ENCODE measurements at places on chromosomes 1 and 21.

- DNase-seq, result no peak
Measured at GRCh38 chr1:161706482-161707347, at the start of gene FCRLA. TSS of gene FCRLA (plus strand) at chr1:161707229. CDS start at chr1:161707265, 36 bp downstream.

DNA sequence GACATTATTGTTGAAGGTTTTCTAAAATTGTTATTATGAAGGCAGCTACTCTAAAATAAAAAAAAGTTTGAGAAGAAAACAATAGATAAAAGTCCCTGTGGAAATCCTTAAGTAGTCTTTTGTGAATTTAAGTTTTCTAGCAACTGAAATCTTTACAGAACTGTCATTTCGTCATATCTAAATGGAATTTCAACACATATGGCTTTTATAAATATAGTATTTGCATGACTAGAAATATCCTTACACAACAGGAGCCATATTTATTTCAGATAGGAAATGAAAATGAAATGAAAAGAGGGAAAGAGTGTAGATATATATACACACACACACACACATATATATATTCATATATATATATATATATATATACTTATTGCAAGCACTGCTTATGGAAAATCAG, 204.7 kb upstream of the RGS18 start:
- DNase-seq, result no peak

DNA sequence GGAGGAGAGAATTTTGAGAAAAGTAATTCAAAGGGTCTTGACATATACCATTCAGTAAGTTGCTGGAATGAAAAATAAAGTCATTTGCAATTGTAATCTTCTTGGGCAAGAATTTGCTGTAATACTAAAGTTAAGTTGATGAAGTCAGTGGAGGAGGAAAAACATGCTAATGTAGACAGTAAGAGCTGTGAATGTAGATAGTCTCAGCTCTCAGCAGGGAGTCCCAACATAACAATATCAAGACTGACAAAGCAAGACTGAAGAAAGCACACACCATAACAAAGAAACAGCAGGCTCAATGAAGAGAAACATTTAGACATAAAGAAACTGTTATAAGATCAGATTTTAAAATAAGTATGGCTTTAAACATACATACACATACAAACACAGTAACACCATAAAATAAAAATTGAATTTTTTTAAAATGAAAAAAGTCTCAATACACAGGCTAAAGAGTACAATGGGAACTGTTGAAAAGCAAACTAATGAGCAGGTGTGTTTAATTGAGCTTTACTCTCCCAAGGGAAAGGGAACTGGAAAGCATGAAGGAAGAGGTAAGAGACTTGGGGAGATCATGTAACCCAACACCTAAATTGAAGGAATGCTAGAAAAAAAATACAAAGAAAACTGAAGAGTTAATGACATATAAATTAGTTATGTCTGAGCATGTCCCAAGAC, 336.3 kb upstream of the NCAM2 start:
- no peak for DNase-seq

GRCh38 chr1:32309960-32310359, 18.1 kb downstream of the HDAC1 start:
- no peak for DNase-seq

- no peak for DNase-seq
Measured at GRCh38 chr1:248786156-248786555, 30.6 kb upstream of the LYPD8 start.

DNA sequence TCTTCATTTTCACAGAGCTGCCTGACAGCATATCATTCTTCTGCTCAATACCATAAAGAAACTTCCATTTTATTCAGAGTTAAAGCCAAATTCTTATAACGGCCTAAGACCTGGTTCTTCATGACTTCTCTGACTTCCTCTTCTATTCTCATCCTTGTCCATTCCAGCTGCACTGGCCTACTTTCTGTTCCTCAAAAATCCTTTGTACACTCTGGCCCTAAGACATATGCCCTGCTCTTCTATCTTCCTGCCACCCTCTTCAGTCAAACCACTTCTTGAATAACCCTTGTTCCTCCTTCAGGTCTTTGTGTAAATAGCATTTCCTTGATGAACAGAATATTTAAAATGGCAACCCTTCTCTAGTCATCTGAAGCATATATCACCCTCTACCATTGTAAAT, 1338.7 kb upstream of the ADGRL2 start:
- no peak for DNase-seq

DNA sequence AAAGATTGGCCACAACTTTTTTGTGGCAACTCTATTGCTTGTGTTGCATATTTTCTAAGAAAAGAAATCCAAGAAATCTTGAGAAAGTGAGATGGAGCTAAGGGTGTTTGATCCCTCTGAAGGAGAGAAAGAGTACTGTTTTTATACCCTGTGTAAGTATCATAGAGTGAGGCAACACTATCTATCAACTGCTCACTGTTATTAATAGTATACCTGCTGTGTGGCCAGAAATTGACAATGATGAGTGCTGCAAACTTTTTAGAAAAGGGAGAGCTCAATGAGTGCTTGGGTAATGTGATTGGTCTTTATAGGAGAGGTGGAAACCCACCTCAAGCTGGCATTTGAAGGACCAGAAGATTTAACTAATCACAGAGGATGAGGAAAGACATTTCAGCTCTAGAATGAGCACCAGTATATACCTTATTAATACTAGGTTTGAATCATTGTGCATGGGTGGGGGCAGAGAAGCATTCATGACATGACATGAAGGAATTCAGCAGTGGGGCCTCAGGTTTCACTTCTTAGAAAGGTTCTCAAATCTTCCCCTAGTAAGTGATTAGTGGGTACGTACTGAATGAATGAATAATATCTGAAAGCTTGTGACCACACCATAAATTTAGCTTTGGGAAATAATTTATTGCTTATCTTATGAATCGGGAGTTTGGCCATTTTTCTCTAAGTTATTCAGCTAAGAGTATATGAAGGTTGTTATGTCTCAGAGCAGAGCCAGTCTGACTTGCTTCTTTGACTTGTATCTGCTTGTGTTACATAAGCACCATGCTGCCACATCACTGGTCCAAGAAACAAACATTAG, 169.2 kb upstream of the SGIP1 start:
- DNase-seq, result no peak

DNA sequence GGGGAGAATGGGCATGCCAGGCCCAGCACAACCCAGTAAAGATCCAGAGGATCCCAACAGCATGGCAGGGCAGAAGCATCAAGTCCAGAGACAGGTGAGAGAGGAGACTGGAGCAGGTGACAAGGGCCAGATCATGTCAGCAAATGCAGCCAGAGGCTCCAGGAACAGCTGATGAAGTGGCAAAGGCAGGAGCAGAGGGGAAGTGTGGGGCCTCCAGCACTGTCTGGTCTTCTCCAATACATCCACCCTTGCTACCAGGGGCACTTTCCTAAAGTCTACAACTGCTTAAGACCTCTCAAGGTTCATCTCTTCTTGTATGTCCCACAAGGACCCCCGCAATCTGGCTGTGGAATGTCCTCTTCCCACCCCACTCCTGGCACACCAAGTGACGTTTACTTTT, 17.4 kb downstream of the FAM163A start:
- DNase-seq, result no peak

GRCh38 chr1:226308166-226308722, 720 bp downstream of the LIN9 start:
- peak; percentile 5 for DNase-seq

GRCh38 chr1:37746806-37747205, 18.1 kb downstream of the EPHA10 start:
- DNase-seq, result no peak

- no peak for DNase-seq
Measured at GRCh38 chr1:84583648-84584047, 9.4 kb upstream of the CTBS start.

DNA sequence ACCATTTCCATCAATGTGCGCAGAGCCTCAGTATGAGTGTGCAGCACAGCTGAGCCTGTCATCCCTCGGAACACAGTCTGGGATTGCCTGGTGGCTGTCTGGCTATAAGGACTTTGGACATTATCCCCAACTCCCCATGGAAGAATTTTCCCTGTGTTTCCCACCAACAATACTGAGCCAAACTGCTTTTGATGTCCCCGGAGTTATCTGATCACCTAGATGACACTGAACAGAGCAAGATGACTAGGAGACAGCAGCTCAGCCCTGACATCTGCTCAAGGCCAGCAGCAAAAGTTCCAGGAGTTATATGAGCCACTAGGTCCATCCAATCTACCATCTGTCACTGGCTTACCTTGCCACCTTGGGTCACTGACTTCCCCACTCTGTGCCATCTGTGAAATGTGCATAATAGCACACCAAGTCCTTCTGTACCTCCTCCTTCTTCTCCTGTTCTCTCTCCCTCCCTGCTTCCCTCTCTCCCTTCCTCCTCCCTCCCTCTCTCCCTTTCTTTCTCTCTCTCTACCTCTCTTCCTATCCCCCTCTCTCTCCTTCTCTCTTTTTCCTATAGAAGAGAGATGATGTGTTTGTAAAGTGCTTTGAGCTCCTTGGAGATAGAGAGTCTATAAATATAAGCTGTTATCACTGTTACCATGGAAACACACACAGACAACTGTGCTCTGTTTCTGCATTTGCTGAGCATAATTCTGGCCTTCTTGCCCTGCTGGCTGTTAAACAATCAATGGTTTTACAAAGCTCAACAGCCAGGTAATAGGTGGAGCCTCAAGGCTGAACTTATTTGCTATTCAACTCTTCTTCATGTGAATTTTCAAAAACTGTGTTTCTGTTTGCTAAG, 19.7 kb upstream of the ATP1B1 start:
- DNase-seq, result no peak

DNA sequence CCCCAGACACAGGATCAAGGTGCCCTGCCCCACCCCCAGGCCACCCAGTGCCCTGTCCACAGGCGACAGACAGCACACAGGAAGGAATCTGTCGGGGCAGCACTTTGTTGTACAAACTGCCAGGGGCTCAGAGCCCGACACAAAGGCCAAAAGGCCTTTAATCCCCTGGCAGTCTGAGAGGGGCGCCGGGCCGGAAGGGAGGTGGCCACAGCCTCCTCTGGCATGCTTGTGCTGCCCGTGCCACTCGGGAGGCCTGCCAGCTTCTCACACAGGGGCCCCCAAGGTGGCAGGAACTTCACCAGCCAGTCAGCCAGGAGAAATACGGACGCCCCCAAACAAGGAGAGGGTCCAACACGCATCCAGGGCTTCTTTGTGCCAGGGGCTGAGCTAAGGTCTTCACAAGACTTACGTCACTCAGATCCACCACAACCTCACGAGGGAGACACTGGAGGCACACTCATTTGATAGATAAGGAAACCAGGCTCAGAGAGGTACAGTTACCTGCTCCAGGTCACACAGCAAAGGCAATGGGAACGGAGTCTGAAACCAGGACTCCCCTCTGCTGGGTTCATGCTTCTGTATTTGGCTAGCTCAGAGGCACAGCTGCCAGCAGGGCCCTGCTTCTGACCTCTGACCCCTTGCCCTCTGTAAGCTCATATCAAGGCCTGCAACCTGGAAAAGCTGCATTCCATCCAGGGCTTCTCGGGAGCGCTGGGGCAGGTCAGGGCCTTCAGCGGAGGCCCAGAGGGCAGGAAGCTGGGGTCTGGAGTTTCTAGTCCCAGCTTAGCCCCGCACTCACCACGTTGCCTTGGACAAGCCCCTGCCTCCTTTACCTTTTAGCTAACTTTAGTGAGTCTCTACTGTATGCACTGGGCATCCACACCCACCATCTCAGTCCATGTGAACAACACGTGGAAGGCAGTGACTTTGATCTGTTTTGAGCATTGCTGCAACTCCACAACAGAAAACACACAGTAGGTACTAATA, 34.8 kb downstream of the HSPG2 start:
- no peak for DNase-seq

GRCh38 chr1:17967623-17968255, 139.9 kb upstream of the IGSF21 start:
- DNase-seq, result no peak

GRCh38 chr1:184595596-184595995, 159.1 kb downstream of the EDEM3 start:
- DNase-seq, result no peak

DNA sequence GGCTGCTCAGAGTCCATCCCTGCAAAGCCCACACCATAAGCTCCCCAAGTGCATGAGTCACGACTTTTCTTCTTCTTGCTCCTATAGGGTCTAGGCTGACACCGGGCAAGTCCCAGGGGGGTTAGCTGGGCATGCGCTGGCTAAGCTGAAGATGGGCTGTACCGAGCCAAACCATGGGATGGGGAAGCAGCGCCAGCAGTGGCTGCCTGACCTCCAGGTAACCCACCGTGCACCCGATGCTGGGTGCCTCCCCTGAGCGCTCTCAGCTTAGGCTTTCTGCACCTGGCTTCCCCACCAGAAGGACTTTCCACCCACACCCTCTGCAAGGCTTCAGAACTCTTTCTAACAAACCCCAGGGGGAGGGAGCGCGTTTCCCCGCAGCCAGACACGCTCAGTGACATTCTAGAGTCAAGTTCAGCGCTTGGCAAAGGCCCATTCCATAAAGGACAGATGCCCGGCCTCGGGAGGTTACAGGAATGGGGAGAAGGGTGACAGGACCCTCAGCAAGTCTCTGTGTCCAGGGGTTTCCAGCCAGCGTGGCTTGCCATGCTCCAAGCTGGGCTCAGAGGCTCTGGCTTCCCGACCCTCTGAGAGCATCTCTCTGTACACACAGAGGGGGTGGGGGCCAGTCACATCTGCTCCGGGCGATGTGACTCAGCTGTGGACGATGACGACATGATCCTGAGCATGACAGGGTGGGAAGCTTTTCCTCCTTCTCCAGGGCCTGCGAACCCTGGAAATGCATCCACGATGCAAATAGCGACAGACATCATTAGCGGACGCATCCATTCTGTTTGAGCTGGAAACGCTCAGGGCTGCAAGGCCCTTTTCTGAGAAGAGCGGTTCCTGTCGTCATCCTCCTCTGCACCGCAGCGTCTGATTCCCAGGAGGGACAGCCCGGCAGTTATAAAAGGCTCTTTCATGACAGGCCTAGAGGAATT, 107.8 kb downstream of the SIK1 start:
- DNase-seq, result no peak

- no peak for DNase-seq
Measured at GRCh38 chr1:179208681-179209477, 20.6 kb downstream of the ABL2 start.

- DNase-seq, result no peak
Measured at GRCh38 chr1:161484613-161485012, 20.6 kb upstream of the FCGR2A start.

DNA sequence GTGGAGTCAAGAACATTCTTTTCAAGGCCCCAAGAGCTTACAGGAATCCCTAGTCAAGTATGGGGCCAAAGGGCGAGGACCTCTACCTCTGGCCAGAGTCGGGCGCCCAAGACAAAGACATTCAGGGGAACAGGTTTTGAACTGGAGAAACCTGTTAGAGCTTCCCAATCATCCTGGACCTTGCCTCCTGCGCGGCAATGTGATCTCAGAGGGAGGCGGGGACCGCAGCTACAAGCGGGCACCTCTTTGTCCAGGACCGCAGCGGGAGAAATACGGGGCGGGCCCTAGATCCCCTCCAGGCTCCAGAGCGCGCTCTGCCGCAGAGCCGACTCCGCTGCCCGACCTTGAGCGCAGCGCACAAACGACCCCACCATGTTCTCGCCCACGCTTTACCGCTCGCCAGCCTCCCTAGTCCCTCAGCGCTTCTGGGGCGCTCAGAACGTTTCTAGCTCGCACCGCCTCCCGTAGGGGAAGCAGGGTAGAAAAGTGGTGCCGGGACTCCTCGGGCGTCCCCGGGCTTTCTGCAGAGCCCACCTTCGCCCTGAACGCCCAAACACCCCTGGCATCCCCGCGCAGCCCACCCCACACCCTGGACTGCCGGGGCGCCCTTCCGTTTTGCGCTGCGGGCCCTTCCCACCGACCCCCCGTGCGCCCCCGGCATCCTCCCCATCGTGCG, 28.1 kb downstream of the RABIF start:
- peak; percentile 33 for DNase-seq

Measured in activated T-cell treated with anti-CD3 and anti-CD28 coated beads, Interleukin-2, amount 50 U/mL, for 4 hours (primary cell).